ENCODE measurements at places on chromosomes 4 and X. TPM values are rescaled to one million over a fixed set of nuclear protein-coding genes. Genes with fewer than 3 reads are reported as not detected.

The SLC38A5 gene
- total RNA-seq, result 156 TPM

The DCX gene
- not detected for total RNA-seq

The JADE3 gene
- 0.85 TPM for total RNA-seq

The SSX4B gene
- total RNA-seq, result not detected

The CFP gene
- total RNA-seq, result 1.9 TPM

The KIAA1210 gene
- total RNA-seq, result not detected

The CT47B1 gene
- total RNA-seq, result not detected

The CSAG2 gene
- total RNA-seq, result not detected

The NPNT gene
- total RNA-seq, result not detected

The HAND2 gene
- total RNA-seq, result not detected

The MAOB gene
- not detected for total RNA-seq

The LPAR4 gene
- not detected for total RNA-seq

The CCDC120 gene
- total RNA-seq, result 3.7 TPM

The VCX3B gene
- not detected for total RNA-seq

The FGF13 gene
- total RNA-seq, result not detected

The ACSL1 gene
- 15.0 TPM for total RNA-seq

The MAGEB5 gene
- not detected for total RNA-seq

The HSPA4L gene
- total RNA-seq, result 4.8 TPM

The HERC6 gene
- total RNA-seq, result 6.6 TPM

The GABRG1 gene
- total RNA-seq, result not detected

The MMAA gene
- total RNA-seq, result 12.8 TPM

The RPS3A gene
- total RNA-seq, result 2,830 TPM

The S100G gene
- not detected for total RNA-seq

The RNF212 gene
- total RNA-seq, result 3.8 TPM

The CYLC1 gene
- not detected for total RNA-seq

The TRIM61 gene
- total RNA-seq, result 3.4 TPM

The TRIM2 gene
- total RNA-seq, result 0.76 TPM

The FAM156A gene
- total RNA-seq, result 22.7 TPM

The TCEAL7 gene
- total RNA-seq, result not detected

The CFAP47 gene
- total RNA-seq, result not detected

The CLIC2 gene
- 0.18 TPM for total RNA-seq

The OTUD6A gene
- not detected for total RNA-seq

The BBS12 gene
- total RNA-seq, result 1.2 TPM

The DMP1 gene
- not detected for total RNA-seq

The TMPRSS11B gene
- not detected for total RNA-seq

The ITIH6 gene
- total RNA-seq, result not detected

The AMTN gene
- total RNA-seq, result not detected

The PCSK1N gene
- 1.4 TPM for total RNA-seq

The F9 gene
- not detected for total RNA-seq

The IDUA gene
- 7.1 TPM for total RNA-seq

The BEX1 gene
- total RNA-seq, result 0.84 TPM

The ADGRG2 gene
- not detected for total RNA-seq

The PKD2 gene
- 4.4 TPM for total RNA-seq

The SYTL5 gene
- not detected for total RNA-seq

The ARHGAP6 gene
- not detected for total RNA-seq

The FATE1 gene
- total RNA-seq, result not detected

The FAM149A gene
- 0.82 TPM for total RNA-seq

The PPEF1 gene
- total RNA-seq, result not detected

The SH3RF1 gene
- 0.54 TPM for total RNA-seq

The TLR10 gene
- total RNA-seq, result 0.26 TPM

The CCDC160 gene
- 0.12 TPM for total RNA-seq
